ENCODE measurements at places on chromosomes 13 and 19.

GRCh38 chr19:11047866-11048265 lies 41.4 kb upstream of the LDLR start:
- no peak for DNase-seq

DNA sequence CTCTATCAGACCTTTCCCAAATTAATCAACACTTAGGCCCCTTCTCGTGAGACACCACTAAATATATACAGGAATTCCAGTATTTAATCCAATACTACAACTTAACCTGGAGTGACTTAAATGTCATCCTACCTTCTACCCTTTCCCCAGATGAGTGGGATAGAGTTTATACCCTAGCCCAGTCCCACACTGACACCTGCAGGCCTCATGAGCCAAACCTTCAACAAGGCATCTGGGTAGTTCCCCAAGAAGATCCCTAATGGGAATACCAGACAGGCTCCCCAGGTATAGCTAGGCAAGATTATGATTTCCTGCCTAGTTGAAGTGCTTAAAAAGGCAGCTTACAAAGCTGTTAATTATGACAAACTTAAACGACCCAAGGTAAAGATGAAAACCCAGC lies 15.9 kb downstream of the ZNF83 start:
- no peak for DNase-seq

- no peak for DNase-seq
Observed at GRCh38 chr19:3944018-3944721, 11.3 kb downstream of the NMRK2 start.

DNA sequence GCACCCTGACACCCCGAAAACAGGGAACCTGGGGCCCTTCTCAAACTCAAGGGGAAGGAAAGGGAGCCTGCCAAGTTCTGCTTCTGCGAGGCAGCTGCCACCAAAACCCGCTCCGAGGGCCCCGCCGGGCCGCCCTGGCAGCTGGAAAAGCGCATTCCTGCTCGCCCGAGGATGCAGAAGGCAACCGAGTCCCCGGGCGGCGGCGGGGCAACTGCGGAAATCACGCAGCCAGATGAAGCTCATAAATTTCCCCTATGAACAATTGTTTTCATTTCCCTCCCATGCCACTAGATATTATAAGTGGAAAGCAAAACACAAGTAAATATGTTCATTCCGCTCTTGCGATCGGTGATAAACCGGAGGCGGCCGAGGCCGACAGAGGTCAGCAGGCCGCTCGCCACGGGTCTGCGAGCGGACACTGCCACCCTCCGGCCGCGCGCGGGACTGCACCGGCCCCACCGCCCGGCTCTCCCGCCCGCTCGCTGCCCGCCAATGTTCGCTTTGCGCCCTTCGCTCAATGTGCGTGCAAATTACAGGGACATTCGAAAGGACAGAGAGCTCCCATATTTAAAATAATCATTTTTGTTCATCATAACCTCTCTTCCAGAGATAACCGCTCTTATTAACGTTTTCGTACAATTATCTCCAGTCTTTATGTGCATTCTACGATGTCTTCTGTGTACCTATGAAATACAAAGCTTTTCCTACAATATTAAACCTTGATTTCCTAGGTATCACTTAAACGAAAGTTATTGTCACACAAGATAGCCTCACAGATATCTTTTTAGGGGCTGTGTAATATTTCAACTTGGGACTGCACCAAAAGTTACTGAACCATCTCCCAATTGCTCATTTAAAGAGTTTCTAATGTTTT lies 120.8 kb upstream of the ZNF507 start:
- DNase-seq, result no peak

DNA sequence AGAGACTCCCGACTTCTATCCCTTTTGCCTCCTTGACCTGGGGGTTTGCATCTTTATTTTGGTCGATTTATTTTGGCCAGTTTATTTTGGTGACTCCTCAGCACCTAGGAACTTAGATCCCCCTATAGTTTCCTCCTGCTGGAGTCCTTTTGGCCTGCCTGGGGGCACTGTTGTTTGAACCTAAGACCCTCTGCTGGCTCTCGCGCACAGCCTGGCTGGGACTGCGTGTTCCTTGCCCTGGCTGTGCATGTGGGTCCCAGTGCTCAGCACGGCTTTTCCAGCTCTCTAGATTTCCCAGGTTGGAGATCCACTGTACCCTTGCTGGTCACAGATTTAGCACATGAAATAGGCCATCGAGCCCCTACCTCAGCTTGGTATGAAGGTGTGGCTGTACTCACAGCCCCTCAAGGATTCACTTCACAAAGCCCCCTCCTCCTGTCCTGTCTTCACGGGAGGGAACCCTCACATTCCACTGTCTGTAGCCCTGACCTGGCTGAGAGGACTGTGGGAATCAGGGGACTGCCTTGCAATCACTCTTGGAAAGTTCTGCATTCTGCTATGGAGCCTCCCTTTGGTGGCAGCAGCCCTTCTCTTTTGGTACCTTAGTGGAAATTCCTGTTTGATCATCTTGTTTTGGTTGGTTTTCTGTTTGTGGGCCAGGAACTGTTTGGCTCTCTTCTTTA lies 8.3 kb downstream of the UBAC2 start:
- DNase-seq, result no peak

- no peak for DNase-seq
Observed at GRCh38 chr19:55276720-55277430, 3.0 kb downstream of the HSPBP1 start.

- no peak for DNase-seq
Observed at GRCh38 chr13:114108894-114109293, 23.5 kb downstream of the RASA3 start.

GRCh38 chr19:32717496-32717895 lies 2.1 kb upstream of the TDRD12 start:
- no peak for DNase-seq

DNA sequence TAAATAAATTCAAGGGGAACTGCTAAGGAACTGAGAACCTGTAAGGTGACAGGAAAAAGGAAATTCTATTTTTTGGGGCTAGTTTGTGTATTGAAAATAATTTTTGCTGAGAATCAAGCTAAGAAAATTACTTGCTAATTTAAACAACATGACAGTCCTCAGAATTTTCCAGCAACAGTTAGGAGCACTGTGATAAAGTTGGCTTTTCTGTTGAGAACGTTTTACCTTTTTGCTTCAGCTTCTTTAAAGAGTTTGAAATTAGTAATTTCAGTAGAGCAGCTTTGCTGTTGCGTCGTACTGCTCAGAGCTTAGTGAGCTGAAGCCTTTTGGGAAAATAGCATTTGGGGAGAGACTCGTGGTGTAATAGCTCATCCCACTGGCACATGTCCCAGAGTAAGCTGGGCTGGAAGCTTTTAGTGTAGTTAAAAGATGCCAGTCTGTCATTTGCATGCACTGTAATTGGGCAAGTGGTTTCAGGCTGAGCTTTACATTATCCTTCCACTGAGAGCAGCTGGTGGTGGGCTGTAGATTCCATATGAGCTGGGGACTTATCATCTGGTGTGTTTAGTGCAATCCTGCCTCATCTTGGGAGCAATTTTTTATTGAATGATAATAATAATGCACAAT lies 69.8 kb downstream of the LRCH1 start:
- DNase-seq, result no peak

DNA sequence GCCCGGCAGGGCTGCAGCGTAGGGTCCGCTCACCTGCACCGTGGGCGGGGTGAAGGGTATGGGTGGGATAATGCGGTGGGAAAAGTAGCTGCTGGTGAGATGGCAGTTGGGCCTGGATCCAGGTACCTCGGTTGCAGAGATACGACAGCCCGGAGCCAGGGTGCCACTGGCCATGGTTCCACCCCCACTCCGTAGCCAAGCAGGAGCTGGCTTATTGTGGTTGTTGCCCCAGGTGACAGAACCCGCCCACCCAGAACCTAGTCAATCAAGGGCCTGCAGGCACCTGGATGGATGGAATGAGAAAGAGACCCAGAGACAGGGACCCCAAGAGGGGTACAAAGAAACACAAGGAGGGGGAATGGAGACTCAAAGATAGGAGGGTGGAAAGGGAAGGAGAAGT lies 3.5 kb upstream of the LHB start:
- no peak for DNase-seq

DNA sequence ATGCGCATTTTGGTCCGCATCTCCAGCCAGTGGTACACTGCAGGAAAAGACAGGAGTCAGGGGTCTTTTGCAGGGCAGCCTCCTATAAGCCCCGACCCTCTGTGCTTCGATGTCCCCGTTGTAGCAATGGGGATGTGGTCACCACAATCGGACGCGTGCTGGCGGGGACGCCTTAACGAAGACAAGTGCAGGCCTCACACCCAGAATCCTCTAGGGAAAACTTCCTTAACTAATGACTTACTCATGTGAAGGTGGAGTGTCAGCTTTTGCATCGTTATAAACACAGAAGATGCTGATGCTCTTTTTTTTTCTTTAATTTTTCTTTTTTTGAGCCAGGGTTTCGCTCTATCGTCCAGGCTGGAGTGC lies 22.1 kb downstream of the VASP start:
- DNase-seq, result no peak

DNA sequence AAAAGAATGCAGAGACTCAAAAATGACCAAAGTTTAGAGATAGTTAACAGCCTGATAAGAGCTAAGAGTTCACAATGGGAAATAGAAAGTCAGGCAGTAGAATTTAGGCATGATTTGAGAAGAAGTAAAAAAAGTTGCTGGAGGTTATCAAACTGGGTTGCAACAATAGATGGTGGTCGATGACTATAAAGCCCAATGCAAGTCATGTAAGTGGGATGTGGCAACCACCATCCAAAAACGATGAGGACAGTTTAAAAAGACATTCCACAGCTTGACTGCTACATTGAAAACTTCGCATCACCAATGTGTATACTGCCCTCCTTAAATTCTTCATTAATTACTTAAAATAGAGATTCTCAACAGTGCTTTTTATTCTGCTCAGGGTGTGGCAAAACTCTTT lies 19.7 kb downstream of the ELF1 start:
- no peak for DNase-seq

- no peak for DNase-seq
Observed at GRCh38 chr19:34963573-34964406, at the start of gene ZNF792. Gene ZNF792 (minus strand): TSS chr19:34964229. CDS start chr19:34963662, 567 bp downstream.

All from esophagus squamous epithelium (tissue), 5 donors.